ENCODE measurements at places on chromosomes 11 and 22. TPM values are rescaled to one million over a fixed set of nuclear protein-coding genes. Genes with fewer than 3 reads are reported as not detected.

GRCh38 chr11:70734379-70734778, 336.1 kb downstream of the CTTN start:
- no peak for DNase-seq

GRCh38 chr11:12719221-12719620, 45.0 kb downstream of the TEAD1 start:
- DNase-seq: no peak

- no peak for DNase-seq
These were observed 31.9 kb upstream of the TTLL12 start for GRCh38 chr22:43218786-43219185.

- no peak for DNase-seq
These were observed 46.4 kb downstream of the CD82 start for GRCh38 chr11:44611687-44612434.

Gene FAM83F
- 4.9 TPM for polyA plus RNA-seq

Gene GVQW3
- 1.8 TPM for polyA plus RNA-seq

Gene LRRC75B
- 101 TPM for polyA plus RNA-seq

Data from pancreas (tissue), 10 donors.